ENCODE measurements at places on chromosomes 16 and 17.
A peak's percentile ranks its signal among the peaks of the same experiment; 100 is the strongest.

- DNase-seq = no peak
Observed at GRCh38 chr17:3688027-3688553, 7.9 kb downstream of the P2RX5 start.

DNA sequence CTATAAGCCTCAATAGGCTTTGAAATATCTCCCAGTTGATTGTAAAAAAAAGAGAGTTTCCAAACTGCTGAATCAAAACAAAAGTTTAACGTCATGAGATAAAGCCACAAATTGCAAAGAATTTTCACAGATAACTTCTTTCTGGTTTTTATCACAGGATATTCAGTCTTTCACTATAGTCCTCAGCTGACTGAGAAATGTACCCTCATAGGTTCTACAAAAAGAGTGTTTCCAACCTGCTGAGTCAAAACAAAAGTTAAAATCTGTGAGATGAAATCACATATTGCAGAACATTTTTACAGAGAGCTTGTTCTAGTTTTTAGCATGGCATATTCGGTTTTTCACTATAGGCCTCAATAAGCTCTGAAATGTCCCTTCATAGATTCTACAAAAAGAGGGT, 559.2 kb downstream of the KCNJ18 start:
- DNase-seq = no peak

- DNase-seq = no peak
Observed at GRCh38 chr17:74147056-74147835, 56.2 kb upstream of the RPL38 start.

GRCh38 chr16:48862087-48862532, 252.1 kb upstream of the N4BP1 start:
- DNase-seq = no peak

DNA sequence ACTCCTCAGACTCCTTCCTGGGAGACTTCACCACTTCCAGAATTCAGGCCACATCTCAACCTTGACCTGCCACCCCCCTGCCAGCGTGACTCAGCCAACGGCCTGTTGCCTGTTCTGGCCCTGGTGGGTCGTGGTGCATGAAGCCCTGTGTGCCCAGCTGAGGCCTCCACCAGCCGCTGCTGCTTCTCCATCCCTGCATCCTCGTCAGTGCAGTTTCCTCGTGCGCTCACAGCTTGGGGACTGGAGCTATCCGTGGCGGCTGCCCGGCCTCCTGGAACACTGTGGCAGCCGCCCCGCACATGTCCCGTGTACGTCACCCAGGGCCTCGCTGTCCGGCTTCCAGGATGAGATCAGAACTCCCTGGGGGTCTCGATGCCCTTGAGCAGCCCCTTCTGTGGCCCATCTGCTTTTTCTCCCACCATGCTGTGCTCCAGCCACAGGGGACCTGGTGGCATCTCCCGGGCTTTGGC, 8.0 kb upstream of the TEDC2 start:
- no peak for DNase-seq

GRCh38 chr16:69934751-69935150, 16.4 kb upstream of the CLEC18A start:
- DNase-seq = no peak

- peak; percentile 33 for DNase-seq
Observed at GRCh38 chr16:85554889-85555718, 58.0 kb upstream of the GSE1 start.

Data from inflammatory macrophage (primary cell).